ENCODE measurements at places on chromosomes 2 and 18. TPM values are rescaled to one million over a fixed set of nuclear protein-coding genes. Genes with fewer than 3 reads are reported as not detected.

Gene CSRNP3
- not detected for total RNA-seq

Gene FBXO36
- 0.94 TPM for total RNA-seq

Gene LIMS4
- 0.62 TPM for total RNA-seq

Gene FAHD2A
- 25.5 TPM for total RNA-seq

Gene RFTN2
- not detected for total RNA-seq

Gene PLGLB1
- total RNA-seq, result not detected

Gene VWA3B
- total RNA-seq, result 0.33 TPM

Gene ITPRID2
- 55.2 TPM for total RNA-seq

Gene GPR155
- 0.39 TPM for total RNA-seq

Gene KCNE4
- total RNA-seq, result 0.65 TPM

Gene PTH2R
- total RNA-seq, result not detected

Gene NR4A2
- total RNA-seq, result 2.4 TPM

Gene LRP1B
- total RNA-seq, result not detected

Gene PID1
- 3.6 TPM for total RNA-seq

Gene RETREG2
- total RNA-seq, result 75.7 TPM

Gene ESPNL
- total RNA-seq, result 0.43 TPM

Gene RAB27B
- total RNA-seq, result 11.7 TPM

Gene ABCG8
- total RNA-seq, result not detected

Gene TMEM163
- total RNA-seq, result not detected

Gene ITGA4
- 1.1 TPM for total RNA-seq

Gene ABCB11
- total RNA-seq, result 0.02 TPM

Gene MTCL1
- 73.7 TPM for total RNA-seq

Gene SNTG2
- not detected for total RNA-seq

Gene CTAGE1
- total RNA-seq, result not detected

Gene GEN1
- 14.6 TPM for total RNA-seq

Gene CRYBA2
- not detected for total RNA-seq

Gene EFR3B
- 12.7 TPM for total RNA-seq

Gene C2orf15
- 0.99 TPM for total RNA-seq

Gene RGPD3
- 0.20 TPM for total RNA-seq

Gene MPV17
- 69.5 TPM for total RNA-seq

Gene TTN
- total RNA-seq, result 0.01 TPM

Gene SLC39A10
- 19.0 TPM for total RNA-seq

Gene PPP1R1C
- total RNA-seq, result 0.90 TPM

Gene PHOSPHO2
- total RNA-seq, result 3.5 TPM

Gene NOSTRIN
- 3.3 TPM for total RNA-seq

Gene CD207
- total RNA-seq, result not detected

Gene SCN9A
- 4.8 TPM for total RNA-seq

Gene RIT2
- total RNA-seq, result not detected

Gene IL1F10
- not detected for total RNA-seq

Gene ASIC4
- 0.08 TPM for total RNA-seq

Gene CYP27C1
- 4.2 TPM for total RNA-seq

Gene BOK
- 33.8 TPM for total RNA-seq
